Stimulated activated naive CD8-positive, alpha-beta T cell treated with anti-CD3 and anti-CD28 coated beads, Interleukin-15, amount 100 ng/mL, for 72 hours (primary cell): ENCODE measurements at places on chromosomes 6 and 20.

GRCh38 chr20:62170536-62170935, 12.3 kb upstream of the MTG2 start:
- DNase-seq, result no peak

DNA sequence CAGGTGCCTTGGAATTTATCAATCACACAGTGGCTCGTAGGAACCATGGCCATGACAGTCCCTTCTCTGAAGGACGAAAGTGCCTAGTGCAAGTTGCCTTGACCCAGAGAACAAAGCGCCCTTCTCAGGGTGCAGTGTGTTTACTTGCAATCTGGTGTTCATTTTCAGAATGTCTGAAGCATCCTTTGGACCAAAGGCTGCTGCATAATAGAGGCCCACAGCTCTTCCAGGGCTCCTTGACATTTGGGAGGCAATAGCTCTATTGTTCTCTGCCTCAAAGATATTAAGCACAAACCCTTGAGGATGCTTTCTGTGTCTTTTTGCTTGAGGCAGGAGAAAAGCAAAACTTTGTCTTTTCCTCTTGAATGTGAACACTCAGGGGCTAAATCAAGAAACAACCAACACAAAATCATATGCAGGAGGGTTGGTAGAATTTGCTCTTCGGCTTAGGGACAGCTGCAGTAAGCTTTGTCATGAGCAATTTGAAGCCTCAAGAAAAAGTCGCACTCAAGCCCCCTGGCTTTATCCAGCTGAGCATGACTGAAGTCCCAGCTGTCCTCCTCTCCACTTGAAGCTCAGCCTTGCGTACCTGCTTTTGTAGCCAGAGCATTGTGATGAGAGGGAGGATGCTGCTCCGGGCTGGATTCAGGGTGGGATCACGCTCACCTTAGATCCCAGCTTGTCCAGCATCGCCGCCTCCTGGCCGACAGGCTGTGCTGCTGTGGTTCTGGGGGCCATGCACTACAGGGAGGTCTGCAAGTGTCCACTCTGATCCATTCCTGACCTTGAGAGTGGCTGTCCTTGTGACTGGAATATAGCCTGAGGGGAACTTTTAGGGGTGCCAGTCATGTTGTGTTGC, 495.4 kb downstream of the CDH26 start:
- no peak for DNase-seq

GRCh38 chr20:12207875-12208274, 290.2 kb downstream of the BTBD3 start:
- DNase-seq, result no peak

GRCh38 chr6:106631346-106631745, 2.0 kb downstream of the QRSL1 start:
- DNase-seq, result no peak

DNA sequence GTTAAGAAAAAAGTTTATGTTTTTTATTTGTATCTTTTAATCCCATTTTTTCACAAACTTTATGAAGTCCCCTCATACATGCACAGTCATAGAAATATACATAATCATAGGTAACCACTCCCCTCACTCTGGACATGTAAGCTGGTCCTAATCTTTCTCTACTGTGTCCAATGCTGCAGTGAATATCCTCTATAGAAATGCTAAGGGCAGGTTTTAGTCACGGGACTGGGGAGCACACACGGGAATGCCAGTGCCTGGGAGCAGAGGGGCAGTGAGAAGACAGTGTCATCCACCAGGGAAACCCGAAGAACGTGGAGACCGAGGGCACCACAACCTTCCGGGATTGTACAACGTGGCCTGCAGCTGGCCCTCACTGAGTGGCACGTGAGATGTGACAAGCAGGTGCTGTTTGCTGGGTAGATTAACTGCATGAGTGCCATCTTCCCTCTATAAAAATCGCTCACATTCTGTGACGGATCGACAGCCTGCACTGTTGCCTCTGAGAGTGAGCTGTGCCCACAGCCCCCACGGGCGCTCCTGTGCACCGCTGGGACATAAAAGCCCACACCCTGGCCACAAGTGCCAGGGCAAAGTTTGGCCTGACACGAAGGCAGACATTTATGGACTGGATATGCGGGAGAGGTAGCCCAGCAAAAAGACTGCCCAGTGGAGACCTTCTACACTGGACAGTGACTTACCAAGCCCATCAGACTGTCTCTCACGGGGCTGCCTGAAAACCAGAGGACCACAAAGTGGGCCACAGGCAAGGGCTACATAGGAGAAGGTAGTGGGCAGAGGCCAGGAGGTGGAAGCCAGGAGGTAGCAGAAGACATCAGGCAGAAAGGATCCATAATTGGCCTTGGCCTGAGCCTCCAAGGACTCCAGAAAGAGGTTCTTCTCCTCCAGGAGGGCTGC, 63.2 kb downstream of the FGD2 start:
- DNase-seq, result no peak
